ENCODE measurements at places on chromosomes 3 and 15.
A peak's percentile ranks its signal among the peaks of the same experiment; 100 is the strongest.

- DNase-seq, result no peak
Measured at GRCh38 chr3:157436583-157437291, at the start of gene PTX3. Gene PTX3, plus strand, starts transcription at chr3:157436850. Its CDS starts 84 bp downstream, at chr3:157436934.

DNA sequence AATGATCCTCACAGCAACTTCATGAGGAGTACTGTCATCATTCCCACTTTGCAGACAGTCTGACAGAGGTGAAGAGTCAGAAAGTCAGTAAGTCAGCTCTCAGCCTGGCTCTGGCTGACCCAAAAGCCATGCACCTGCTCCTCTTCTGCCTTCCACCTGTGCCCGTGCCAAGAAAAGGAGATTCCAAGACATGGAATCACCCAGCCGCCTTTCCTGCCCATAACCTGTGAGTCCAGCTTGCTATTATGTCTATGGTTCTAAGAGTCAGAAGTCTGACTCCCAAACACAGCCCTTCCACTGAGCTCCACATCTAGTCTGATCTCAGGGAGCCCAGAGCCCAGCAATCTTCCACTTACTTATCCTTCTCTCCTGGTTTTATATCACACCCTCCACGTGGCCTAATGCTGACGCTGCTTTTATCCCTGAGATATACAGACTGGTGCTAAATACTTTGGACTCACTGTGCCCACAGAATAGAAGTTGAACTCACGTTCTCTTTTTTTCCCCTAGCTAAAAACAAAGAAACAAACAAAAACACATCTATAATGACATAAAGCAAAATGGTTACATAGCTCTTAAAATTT lies 66.0 kb downstream of the PLD1 start:
- no peak for DNase-seq

- DNase-seq, result no peak
Measured at GRCh38 chr15:75210811-75211230, 9.1 kb downstream of the C15orf39 start.

- DNase-seq, result no peak
Measured at GRCh38 chr15:98455904-98456303, 192.4 kb upstream of the IGF1R start.

DNA sequence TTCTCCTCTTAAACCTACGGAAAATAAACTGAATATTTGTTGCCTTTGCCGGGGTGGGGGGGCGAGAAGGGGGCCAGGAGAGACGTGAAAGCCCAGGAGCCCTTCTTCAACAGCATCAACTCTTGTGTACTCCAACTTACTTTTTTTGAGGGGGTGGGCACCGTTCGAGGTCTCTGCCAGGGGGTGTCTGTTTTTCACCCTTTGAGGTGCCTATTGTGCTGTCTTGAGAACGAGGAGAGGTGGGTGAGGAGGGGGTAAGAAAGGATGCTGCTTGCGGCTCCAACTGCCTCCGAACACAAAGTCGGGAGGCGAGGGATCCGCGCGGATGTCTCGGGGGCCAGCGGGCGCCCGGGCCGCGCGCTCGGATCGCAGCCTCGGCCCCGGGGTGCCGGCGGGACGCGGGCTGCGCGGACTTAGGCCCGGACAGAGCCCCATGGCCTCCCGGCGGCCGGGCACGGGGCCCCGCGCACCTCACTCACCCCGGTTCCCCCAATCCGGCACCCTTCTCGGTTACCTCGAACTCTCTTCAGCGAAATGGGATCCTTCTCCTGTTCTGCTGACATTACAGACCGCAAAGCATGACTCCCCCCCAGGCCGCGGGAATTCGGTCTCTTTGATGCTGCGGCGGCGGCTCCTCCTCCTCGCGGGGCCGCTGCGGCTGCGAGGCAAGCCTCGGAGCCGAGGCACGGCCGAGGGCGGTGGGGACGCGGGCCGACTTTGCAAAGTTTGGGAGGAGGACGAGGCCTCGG lies 650 bp downstream of the PYGO1 start:
- peak; percentile 1 for DNase-seq

GRCh38 chr15:69290346-69291164 lies 8.2 kb upstream of the PAQR5 start:
- DNase-seq, result no peak

GRCh38 chr3:62169906-62170660 lies 203.3 kb downstream of the FEZF2 start:
- no peak for DNase-seq

DNA sequence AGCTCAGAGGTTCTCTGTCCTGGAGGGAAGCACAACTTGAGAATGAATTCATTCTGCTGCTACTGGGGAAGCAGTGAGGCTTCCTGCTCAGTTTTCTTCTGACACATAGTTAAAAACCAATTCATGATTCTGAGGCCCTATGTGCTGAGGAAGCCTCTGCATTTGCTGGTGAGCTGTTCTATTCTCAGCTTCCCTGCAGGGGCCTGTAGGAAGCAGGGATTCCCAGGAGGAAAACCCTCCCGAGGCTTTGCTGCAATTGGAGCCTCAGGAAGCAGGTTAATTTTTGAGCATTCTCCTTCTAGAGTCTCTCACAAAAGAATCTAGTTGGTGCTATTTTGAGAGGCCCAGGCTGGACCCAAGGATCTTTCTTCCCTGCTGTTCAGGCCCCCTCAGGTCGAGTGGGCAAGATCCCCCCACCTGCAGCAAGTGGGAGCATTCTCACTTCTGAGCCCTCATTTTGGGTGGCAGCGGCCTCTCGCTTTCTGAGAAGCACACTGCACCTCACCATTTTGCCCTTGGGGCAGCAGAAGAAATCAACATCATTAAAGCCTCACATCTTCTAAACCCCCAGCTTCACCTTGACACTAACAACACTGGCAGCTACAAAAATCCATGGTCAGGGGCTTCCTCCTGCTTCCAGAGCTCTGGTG lies 197.5 kb upstream of the TSC22D2 start:
- DNase-seq, result no peak

DNA sequence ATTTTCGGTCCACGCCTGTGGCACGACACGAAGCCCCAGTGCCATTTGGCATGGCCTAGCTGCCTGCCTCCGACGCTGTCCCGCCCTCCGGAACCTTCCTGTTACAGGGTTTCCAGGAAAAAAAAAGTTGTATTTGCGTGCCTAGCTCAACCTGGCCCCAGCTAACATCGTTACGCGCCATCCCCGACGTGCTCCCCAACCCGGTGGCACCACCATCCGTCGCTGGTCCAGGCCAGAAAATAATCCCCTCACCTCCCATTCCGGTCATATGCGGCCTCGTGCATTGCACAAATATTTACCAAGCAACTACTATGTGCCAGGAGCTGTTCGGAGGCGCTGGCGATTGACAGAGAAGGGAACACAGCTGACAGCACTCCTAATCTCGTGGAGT lies 1.4 kb upstream of the CYP1A1 start:
- DNase-seq, result peak; percentile 7
